ENCODE measurements at places on chromosomes 5 and 9. TPM values are rescaled to one million over a fixed set of nuclear protein-coding genes. Genes with fewer than 3 reads are reported as not detected.

- no peak overlapping the region for H3K4me3 ChIP-seq
- no peak for DNase-seq
- H3K27ac ChIP-seq = no peak overlapping the region
- no peaks in the 10 kb centered on the region for H3K36me3 ChIP-seq
- H3K27me3 ChIP-seq = no peaks in the 10 kb centered on the region
These were observed 1.5 kb upstream of the RNF180 start for GRCh38 chr5:64164166-64164565.

The CATSPER3 gene
- not detected for total RNA-seq

GRCh38 chr9:75455444-75455921 is 367.2 kb downstream of the OSTF1 start:
- peaks cover 25% of the 10 kb centered on the region for H3K4me1 ChIP-seq
- H3K27me3 ChIP-seq = no peaks in the 10 kb centered on the region
- no peak overlapping the region for H3K27ac ChIP-seq
- H3K36me3 ChIP-seq = no peaks in the 10 kb centered on the region
- no peak overlapping the region for H3K4me3 ChIP-seq

The C5orf52 gene
- not detected for total RNA-seq

DNA sequence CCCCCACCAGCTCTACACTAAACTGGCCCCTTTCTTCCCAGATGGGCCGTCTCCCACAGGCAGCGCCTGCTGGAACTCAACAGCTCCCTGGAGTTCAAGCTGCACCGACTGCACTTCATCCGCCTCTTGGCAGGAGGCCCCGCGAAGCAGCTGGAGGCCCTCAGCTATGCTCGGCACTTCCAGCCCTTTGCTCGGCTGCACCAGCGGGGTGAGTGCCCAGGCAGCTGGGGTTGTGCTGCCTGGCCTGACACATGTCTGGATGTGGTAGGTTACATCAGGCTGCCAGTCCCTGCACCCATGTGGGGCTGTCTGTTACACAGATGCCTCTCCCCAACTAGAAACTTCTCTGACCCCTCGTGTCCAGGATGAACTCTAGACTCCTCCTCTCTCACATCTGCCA is 9.8 kb downstream of the NHP2 start:
- H3K36me3 ChIP-seq = peaks cover 57% of the 10 kb centered on the region
- no peaks in the 10 kb centered on the region for H3K4me1 ChIP-seq
- H3K27ac ChIP-seq = no peak overlapping the region
- H3K4me3 ChIP-seq = no peak overlapping the region

The SPINK4 gene
- not detected for total RNA-seq
